Right cardiac atrium (tissue), 5 donors: ENCODE measurements at places on chromosomes 16 and 17. TPM values are rescaled to one million over a fixed set of nuclear protein-coding genes. Genes with fewer than 3 reads are reported as not detected.

CD300E gene
- total RNA-seq = 0.75 TPM

FOXC2 gene
- total RNA-seq = 2.3 TPM

PRR11 gene
- 1.7 TPM for total RNA-seq

DNAH17 gene
- total RNA-seq = not detected

EMC6 gene
- total RNA-seq = 59.7 TPM

SLC6A2 gene
- total RNA-seq = not detected

KCNJ16 gene
- total RNA-seq = not detected
